ENCODE measurements at places on chromosomes 3 and 15. TPM values are rescaled to one million over a fixed set of nuclear protein-coding genes. Genes with fewer than 3 reads are reported as not detected.

The IRAK2 gene
- 55.6 TPM for total RNA-seq

The MRPL47 gene
- 30.1 TPM for total RNA-seq

The ZNF80 gene
- not detected for total RNA-seq

The XYLB gene
- 1.7 TPM for total RNA-seq

The RTP4 gene
- 3.1 TPM for total RNA-seq

The DAZL gene
- total RNA-seq = not detected

The LSMEM2 gene
- not detected for total RNA-seq

The ATP8B4 gene
- total RNA-seq = 1.7 TPM

The BUB1B gene
- 12.8 TPM for total RNA-seq

The RAB6B gene
- 1.9 TPM for total RNA-seq

The ACKR2 gene
- total RNA-seq = 11.2 TPM

The CCR2 gene
- not detected for total RNA-seq

The FAM81A gene
- total RNA-seq = not detected

The CLRN1 gene
- total RNA-seq = not detected

The CHRNA7 gene
- 0.79 TPM for total RNA-seq

The AADACL2 gene
- not detected for total RNA-seq

The HACD2 gene
- 39.4 TPM for total RNA-seq

The TGM4 gene
- 0.14 TPM for total RNA-seq

The PRKCI gene
- 32.8 TPM for total RNA-seq

The AMOTL2 gene
- 130 TPM for total RNA-seq

The ARL14 gene
- not detected for total RNA-seq

The CELF6 gene
- total RNA-seq = 0.17 TPM

The TEX55 gene
- total RNA-seq = not detected

The MORC1 gene
- not detected for total RNA-seq

The NANOGP8 gene
- not detected for total RNA-seq

The PCOLCE2 gene
- total RNA-seq = 0.23 TPM

The PLA2G4E gene
- not detected for total RNA-seq

The MELTF gene
- 1.8 TPM for total RNA-seq
